ENCODE measurements at places on chromosomes 11 and 22. TPM values are rescaled to one million over a fixed set of nuclear protein-coding genes. Genes with fewer than 3 reads are reported as not detected.

MPEG1 gene
- 3.0 TPM for total RNA-seq

UCP3 gene
- total RNA-seq = 1.8 TPM

ALKBH8 gene
- total RNA-seq = 16.1 TPM

NLRP6 gene
- not detected for total RNA-seq

TTLL12 gene
- 24.2 TPM for total RNA-seq

HARBI1 gene
- 9.0 TPM for total RNA-seq

RBX1 gene
- 73.8 TPM for total RNA-seq

OR52H1 gene
- total RNA-seq = 0.69 TPM

PHLDA2 gene
- not detected for total RNA-seq

OR10G7 gene
- total RNA-seq = not detected

FOLR2 gene
- 10.8 TPM for total RNA-seq

OLFML1 gene
- 1.2 TPM for total RNA-seq

SRPRA gene
- total RNA-seq = 18.9 TPM

TSGA10IP gene
- total RNA-seq = 0.69 TPM

GLYAT gene
- not detected for total RNA-seq

RIMBP3C gene
- total RNA-seq = 0.69 TPM

DEUP1 gene
- 1.8 TPM for total RNA-seq

MMP13 gene
- total RNA-seq = not detected

TMA7B gene
- not detected for total RNA-seq

B3GAT1 gene
- 56.7 TPM for total RNA-seq

BRSK2 gene
- total RNA-seq = 43.1 TPM

KDM4D gene
- 2.5 TPM for total RNA-seq

LMO2 gene
- total RNA-seq = 24.7 TPM

FOLH1 gene
- 4.6 TPM for total RNA-seq

SLC22A25 gene
- total RNA-seq = 0.23 TPM

NXPE2 gene
- 1.4 TPM for total RNA-seq

INTS4 gene
- total RNA-seq = 48.4 TPM

HBB gene
- total RNA-seq = 550 TPM

ANO3 gene
- total RNA-seq = 6.2 TPM

P2RY6 gene
- 0.92 TPM for total RNA-seq

FZD4 gene
- total RNA-seq = 6.5 TPM

RNF141 gene
- total RNA-seq = 83.5 TPM

VSIG2 gene
- not detected for total RNA-seq

CYB5R2 gene
- total RNA-seq = 2.5 TPM

DGAT2 gene
- total RNA-seq = 7.2 TPM

IRF7 gene
- 3.9 TPM for total RNA-seq

TRIM51 gene
- not detected for total RNA-seq

C22orf42 gene
- total RNA-seq = 24.7 TPM

OR2AG1 gene
- not detected for total RNA-seq
